ENCODE measurements at places on chromosomes 12 and 14. TPM values are rescaled to one million over a fixed set of nuclear protein-coding genes. Genes with fewer than 3 reads are reported as not detected.

GPATCH2L gene
- total RNA-seq = 68.0 TPM

TAS2R42 gene
- not detected for total RNA-seq

KCNC2 gene
- total RNA-seq = not detected

MYH6 gene
- total RNA-seq = not detected

TMED10 gene
- total RNA-seq = 458 TPM
